Activated naive CD8-positive, alpha-beta T cell treated with anti-CD3 and anti-CD28 coated beads for 36 hours (primary cell): ENCODE measurements at places on chromosomes 3 and 15. TPM values are rescaled to one million over a fixed set of nuclear protein-coding genes. Genes with fewer than 3 reads are reported as not detected.

LOXL1 gene
- 2.4 TPM for total RNA-seq

NCEH1 gene
- 6.7 TPM for total RNA-seq

DOCK3 gene
- 2.1 TPM for total RNA-seq

GOLGA8J gene
- not detected for total RNA-seq

KLHL40 gene
- total RNA-seq: not detected

UROC1 gene
- not detected for total RNA-seq

TRIM71 gene
- 0.14 TPM for total RNA-seq

SNRPN gene
- total RNA-seq: 68.2 TPM

ACP3 gene
- total RNA-seq: not detected

IL17RB gene
- not detected for total RNA-seq

RBP2 gene
- total RNA-seq: not detected

SNURF gene
- total RNA-seq: 19.6 TPM

CELF6 gene
- total RNA-seq: 0.16 TPM

CCR3 gene
- not detected for total RNA-seq

PLSCR5 gene
- not detected for total RNA-seq

CCDC33 gene
- total RNA-seq: not detected

LMOD3 gene
- not detected for total RNA-seq

ADCY5 gene
- not detected for total RNA-seq

ACAN gene
- total RNA-seq: not detected

ANKRD63 gene
- total RNA-seq: not detected

EHHADH gene
- total RNA-seq: 6.1 TPM

RETNLB gene
- total RNA-seq: not detected

LRTM1 gene
- total RNA-seq: not detected

STXBP5L gene
- not detected for total RNA-seq

SLC2A2 gene
- total RNA-seq: not detected

DPPA2 gene
- total RNA-seq: not detected

WDR49 gene
- not detected for total RNA-seq

MITF gene
- 0.25 TPM for total RNA-seq

PAK2 gene
- total RNA-seq: 69.5 TPM

CACNA1D gene
- not detected for total RNA-seq
